Left hindlimb (tissue), 1 donor: ENCODE measurements at places on chromosomes 3 and 15.

- no peak for DNase-seq
Observed at GRCh38 chr3:196726788-196727675, 12.6 kb upstream of the PAK2 start.

GRCh38 chr3:113295463-113295862 is 84.1 kb downstream of the BOC start:
- DNase-seq, result no peak

GRCh38 chr3:45793482-45794176 is 2.7 kb downstream of the SLC6A20 start:
- DNase-seq, result no peak

DNA sequence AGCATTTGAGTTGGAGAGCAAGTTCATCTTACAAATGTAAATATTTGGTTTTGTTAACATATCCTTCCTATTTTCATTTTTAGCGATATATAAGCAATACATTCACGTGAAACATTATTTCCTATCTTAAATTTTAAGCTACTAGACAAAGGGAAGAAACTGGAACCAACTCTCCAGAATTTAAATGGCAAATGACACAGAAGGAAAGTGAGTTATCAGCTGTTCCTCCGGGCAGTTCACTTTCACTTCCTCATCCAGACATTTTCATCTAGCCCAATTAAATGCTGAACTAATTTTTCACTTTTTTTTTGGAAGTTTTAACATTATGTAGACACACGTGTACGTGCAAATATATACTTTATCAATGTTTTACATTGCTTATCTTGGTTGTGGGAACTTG is 58.7 kb downstream of the MORC1 start:
- no peak for DNase-seq

DNA sequence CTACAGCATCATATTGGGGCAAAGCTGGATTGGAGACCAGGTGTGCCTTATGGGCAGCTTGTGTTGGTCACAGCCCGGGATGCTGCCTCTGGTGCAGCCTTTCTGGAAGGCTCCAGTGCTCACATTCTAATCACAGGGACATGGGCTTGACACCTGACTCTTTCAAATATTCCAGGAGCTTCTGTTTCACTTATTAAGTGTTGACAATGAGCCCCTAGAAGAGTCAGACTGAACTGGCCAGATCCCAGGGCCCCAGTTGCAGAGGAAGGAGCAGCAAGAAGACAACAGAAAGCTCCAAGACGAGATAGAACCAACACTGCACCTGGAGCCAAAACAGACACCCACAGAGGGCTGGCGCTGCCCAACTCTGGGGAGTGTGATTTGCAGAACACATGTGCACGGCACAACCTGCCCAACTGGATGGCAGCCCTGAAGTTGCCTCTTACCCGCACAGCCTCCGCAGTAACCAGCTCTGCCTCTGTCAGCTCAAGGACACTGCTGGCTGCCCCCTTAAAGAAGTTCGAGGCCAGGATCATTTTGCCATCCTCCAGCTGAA is 30.3 kb downstream of the ALDH1L1 start:
- no peak for DNase-seq

DNA sequence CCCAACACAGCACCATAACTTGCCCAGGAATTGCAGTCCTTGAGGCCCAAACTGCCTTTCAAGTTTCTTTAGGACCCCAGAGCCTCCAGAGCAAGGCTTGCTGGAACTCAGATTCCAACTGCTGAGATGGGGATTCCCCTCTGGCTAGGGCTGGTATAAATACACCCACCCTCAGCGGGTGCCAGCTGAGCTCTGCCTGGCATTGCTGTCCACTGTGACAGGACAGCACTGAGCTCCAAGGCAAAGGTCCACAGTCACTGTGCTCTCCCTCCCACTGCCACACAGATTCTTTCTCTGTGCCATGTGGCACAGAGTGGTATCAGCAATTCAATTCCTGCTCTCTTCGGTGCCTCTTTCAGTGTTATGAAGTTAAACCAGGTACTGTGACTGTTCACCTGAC is 304.2 kb upstream of the LMCD1 start:
- no peak for DNase-seq

- DNase-seq, result peak; percentile 69
Observed at GRCh38 chr15:49235446-49236124, 65.5 kb downstream of the GALK2 start.

DNA sequence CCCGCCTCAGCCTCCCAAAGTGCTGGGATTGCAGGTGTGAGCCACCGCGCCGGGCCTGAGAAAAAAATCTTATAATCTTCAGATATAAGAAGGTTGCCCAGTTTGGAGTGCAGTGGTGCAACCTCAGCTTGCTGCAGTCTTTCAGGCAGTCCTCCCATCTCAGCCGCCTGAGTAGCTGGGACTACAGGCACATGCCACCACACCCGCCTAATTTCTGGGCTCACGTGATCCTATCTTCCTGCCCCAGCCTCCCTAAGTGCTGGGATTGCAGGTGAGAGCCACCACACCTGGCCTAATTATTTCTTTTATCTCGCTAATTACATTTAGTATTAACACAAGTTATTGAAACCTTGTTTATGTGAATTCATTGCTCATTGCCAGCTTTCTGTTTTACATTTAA is 13.5 kb downstream of the PAK2 start:
- no peak for DNase-seq

- no peak for DNase-seq
Observed at GRCh38 chr3:103372031-103372430, 937.2 kb downstream of the ZPLD1 start.

DNA sequence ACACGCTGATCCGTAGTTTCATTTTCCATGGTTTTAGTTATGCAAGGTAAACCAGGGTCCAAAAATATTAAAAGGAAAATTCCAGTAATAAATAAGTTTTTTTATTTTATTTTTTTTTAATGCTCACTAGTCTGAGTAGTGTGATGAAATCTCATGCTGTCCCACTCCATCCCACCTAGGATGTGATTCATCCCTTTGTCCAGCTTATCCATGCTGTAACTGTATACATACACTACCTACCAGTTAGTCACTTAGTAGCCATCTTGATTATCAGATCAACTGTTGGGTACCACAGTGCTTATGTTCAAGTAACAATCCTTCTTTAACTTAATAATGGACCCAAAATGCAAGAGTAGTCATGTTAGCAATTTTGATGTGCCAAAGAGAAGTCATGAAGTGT is 75.2 kb downstream of the ESYT3 start:
- no peak for DNase-seq

- DNase-seq, result no peak
Observed at GRCh38 chr3:114455432-114455831, 161.6 kb downstream of the TIGIT start.
